Epithelial cell of umbilical artery (primary cell): ENCODE measurements at places on chromosomes 3 and 15. TPM values are rescaled to one million over a fixed set of nuclear protein-coding genes. Genes with fewer than 3 reads are reported as not detected.

Gene IQCH
- total RNA-seq = 0.32 and 1.1 TPM in 2 replicates

Gene HESX1
- total RNA-seq = 0.32 and 0.46 TPM in 2 replicates

Gene CCDC71
- 20.5 and 23.1 TPM in 2 replicates for total RNA-seq

Gene CAPN3
- total RNA-seq = 0.15 and 0.32 TPM in 2 replicates

Gene ACAN
- total RNA-seq = not detected in 2 replicates

Gene TMCO5A
- total RNA-seq = not detected in 2 replicates

Gene AHSG
- total RNA-seq = not detected in 2 replicates

Gene SLC6A20
- total RNA-seq = not detected in 2 replicates

Gene GOLGA6B
- not detected in 2 replicates for total RNA-seq

Gene MYEF2
- 14.9 and 40.1 TPM in 2 replicates for total RNA-seq

Gene STRIT1
- not detected in 2 replicates for total RNA-seq

Gene PYGO1
- 1.6 and 2.6 TPM in 2 replicates for total RNA-seq
